ENCODE measurements at places on chromosomes 16 and 17.

DNA sequence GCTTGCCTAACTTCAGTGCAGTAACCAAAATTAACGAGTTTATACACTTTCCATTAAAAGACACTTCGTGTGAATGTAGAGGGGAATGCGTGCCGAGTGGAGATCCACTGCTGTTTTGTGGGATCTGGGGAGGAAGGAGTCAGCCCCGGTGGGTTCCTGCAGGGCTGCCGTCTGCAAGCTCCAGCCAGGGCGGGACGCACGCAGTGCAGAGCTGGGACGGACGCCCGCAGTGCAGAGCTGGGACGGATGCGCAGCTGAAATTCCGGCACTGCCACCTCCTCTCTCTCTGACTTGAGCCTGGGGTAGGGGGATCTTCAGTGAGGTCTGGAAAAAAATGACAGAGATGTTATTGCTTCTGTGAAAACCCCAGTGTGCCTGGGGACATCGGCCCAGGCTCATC, 16.5 kb upstream of the ZC3H18 start:
- no peak for DNase-seq

GRCh38 chr17:56231252-56231651, 78.0 kb downstream of the ANKFN1 start:
- no peak for DNase-seq

GRCh38 chr17:73591296-73592078, 52.8 kb downstream of the SDK2 start:
- no peak for DNase-seq

DNA sequence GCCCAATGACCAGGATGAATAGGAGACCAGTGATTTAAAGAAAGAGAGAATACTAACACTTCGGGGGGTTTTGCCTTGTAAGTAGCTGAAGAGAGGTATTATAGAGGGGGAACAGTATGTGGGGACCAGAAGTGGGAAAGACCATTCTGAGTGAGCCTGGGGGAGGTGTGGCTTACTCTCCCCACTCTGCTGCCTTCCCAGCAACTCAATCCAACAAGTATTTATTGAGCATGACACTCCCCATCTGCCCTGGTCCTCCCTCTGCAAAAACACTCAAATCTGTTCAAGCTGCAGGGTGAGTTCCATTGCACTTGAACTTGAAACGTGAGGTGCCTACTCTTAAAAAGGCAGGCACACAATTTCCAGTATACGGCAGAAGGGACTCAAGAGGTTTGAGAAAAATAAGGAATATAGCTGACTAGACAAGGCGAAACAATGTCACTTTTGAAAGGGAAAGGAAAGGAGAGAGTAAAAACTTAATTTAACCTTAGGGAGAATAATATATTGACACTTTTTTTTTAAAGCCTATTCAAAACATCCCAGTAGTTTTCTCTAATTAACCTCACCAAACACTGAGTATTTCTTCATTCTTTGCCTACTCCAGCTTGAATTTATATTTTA, 8.2 kb downstream of the FAM117A start:
- no peak for DNase-seq

DNA sequence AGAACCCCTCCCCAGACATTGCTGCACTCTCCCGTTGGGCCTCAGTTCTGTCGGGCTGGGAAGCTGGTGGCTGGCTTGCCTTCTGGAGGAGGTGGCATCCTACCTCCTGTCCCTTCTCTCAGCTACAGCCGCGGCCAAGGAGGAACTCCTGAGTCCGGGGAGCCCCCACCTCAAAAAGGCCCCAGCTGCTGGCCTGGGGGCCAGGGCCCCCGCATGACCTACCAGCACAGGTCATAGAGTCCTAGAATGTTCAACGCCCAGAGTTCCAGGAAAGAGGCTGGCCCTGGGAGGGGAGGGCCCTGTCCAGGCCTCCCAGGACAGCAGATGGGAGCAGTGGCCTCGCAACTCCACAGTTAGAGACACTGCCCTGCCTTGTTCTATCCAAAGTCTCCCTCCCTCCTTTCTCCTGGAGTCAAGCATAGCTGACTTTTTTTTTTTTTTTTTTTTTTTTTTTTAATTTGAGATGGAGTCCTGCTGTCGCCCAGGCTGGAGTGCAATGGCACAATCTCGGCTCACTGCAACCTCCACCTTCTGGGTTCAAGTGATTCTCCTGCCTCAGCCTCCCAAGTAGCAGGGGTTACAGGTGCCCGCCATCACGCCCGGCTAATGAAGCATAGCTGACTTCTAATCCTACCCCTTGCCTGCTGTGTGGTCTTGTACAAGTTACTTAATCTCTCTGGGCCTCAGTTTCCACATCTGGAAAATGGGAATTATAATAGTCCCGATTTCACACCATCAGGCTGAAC, 7.1 kb downstream of the CARHSP1 start:
- peak; percentile 42 for DNase-seq

DNA sequence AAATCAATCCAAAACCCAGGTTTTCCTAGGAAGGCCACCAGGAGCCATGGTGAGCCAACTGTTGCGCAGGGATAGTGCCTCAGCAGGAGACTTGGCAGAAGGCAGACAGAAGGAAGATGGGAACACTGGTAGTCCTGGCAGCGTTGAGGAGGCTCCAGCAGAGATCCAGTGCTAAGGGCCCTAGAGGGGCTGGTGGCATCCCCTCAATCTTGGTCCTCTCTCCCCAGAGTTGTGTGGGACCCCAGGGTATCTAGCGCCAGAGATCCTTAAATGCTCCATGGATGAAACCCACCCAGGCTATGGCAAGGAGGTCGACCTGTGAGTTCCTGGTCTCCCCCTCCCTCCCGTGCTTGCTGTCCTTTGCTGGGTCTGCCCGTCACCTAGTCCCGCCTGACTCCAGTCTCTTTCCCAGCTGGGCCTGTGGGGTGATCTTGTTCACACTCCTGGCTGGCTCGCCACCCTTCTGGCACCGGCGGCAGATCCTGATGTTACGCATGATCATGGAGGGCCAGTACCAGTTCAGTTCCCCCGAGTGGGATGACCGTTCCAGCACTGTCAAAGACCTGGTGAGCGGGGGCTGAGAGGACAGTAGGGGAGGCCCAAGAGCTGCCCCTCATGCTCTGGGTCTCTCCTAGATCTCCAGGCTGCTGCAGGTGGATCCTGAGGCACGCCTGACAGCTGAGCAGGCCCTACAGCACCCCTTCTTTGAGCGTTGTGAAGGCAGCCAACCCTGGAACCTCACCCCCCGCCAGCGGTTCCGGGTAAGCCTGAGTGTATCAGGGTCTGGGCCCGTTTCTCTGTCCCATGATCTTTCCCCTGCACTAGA, 5.7 kb downstream of the CFAP119 start:
- DNase-seq: no peak

GRCh38 chr17:1447052-1447451, 9.0 kb downstream of the CRK start:
- DNase-seq: no peak

Measured in pons (tissue), 1 donor.